Heart left ventricle (tissue), 16 donors: ENCODE measurements at places on chromosomes 2 and 18. TPM values are rescaled to one million over a fixed set of nuclear protein-coding genes. Genes with fewer than 3 reads are reported as not detected.

- no peak for DNase-seq
Measured at GRCh38 chr2:99810225-99810624, 320.4 kb upstream of the REV1 start.

- DNase-seq: no peak
Measured at GRCh38 chr2:238461051-238461450, 34.3 kb downstream of the ASB1 start.

GRCh38 chr18:28287146-28287545 lies 110.2 kb upstream of the CDH2 start:
- no peak for DNase-seq

DNA sequence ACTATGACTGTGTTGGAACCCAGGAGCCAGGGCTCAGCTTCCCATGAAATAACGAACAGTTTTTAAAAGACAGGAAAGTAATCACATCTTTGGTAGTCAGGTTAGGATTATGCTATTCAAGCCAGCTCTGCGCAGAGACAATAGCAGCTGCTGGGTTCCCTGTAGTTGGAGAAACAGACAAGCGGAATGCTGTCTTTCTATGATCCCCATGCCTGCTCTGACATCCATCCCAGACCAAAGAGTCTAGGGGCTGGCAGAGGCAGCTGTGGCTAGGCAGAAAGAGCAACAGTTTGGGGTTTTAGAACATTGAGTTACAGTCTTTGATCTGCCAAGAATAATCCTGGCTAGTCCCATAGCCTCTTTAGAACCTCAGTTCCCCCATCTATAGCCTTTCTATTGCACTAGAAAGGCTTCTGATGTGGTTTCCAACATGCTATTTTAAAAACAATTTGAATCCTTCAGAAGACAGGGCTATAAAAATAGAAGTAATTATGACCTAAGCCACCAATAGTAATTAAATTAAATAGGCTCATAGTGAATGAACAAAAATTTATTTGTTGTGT lies 146.8 kb downstream of the MTX2 start:
- no peak for DNase-seq

DNA sequence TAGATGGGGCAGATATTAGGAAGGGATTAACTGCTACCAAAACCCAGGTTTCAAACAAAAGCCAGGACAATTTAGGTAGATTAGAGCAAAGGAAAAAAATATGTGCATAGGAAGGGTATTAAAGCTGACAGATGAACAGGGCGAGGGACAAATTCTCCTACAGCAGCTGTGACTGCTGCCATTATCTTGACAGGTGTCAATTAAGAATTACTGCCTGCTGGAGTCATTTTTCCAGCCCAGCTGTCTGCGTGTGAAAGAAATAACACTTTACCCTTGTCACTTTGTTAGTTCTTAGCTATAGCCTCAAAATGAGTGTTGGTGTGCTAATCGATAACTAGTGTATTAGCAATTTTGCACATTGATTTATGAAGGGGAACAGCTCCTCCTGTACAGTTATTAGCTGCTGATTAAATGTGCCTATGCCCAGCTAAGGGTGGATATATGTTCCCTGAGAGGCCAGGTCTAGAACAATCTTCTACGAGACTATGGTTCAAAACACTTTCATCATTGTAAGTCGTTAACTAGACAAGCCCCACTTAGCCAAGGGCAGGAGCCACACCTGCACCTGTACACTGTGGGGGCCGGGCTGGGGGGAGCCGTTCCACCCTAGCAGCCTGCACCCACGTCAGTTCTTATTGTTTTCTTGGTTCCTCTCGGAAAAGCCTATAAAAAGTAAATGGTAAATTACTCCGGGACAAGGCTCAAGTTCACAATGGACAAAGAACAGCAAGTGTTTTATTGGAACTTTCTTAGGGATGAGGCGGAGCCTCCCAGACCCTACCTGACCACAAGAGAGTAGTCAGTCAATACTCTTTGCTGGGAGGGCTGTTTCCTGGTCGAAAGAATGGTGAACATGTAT lies 7.7 kb downstream of the TSHZ1 start:
- DNase-seq: no peak

GRCh38 chr2:36556842-36557241 lies 41.1 kb downstream of the FEZ2 start:
- DNase-seq: no peak

DNA sequence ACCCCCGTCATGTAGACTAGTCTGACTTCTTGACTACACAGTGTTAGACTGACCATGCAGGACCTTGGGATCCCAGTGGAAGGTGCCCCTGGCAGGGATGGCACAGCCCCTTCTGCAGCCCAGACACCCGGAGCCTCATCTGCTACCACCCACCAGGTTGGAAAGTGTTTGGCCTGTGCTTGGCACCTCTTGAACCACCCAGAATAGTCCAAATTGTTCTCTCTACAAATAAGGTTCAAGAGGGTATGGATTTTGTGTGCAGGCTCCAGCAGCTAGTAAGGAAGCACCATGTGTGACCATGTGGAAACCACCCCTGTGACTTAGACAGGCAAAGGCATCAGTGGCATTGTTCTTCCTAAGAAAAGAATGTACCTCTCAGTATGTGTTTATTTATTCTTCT lies 18.4 kb downstream of the L3MBTL4 start:
- DNase-seq: no peak

DNA sequence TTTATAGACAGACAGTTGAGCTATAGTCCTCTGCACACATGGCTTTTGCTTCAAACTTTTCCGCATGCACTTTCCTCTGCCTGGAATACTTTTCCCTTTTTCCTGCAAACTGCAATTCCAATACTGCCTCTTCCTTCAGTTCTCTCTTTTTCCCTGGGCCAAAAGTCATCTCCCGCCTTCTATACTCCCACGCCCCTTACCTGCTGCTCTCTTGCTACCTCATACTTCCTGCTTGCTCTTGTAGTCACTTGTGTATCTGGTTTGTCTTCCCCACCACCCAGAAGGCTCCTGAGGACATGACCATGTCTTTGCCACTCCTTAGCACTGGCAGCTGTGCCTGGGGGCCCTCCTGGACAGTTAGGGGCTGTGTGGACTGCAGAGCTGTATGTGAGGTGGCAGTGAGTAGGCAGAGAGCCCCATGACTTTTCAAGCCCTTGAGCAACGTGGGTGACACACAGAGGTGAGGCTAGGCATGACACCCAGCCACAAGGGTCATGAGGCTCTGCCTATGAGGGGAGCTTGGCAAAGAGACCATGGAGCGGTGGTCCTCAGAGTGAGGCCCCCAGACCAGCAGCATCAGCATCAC lies 23.2 kb downstream of the SPEG start:
- DNase-seq: no peak

ADD2 gene
- polyA plus RNA-seq: 0.55 TPM
